Activated naive CD4-positive, alpha-beta T cell treated with anti-CD3 and anti-CD28 coated beads, Interleukin-2, amount 10 ng/mL, durations not matched to agents 7 days and 5 days (primary cell): ENCODE measurements at places on chromosomes 4 and X.
A peak's percentile ranks its signal among the peaks of the same experiment; 100 is the strongest.

DNA sequence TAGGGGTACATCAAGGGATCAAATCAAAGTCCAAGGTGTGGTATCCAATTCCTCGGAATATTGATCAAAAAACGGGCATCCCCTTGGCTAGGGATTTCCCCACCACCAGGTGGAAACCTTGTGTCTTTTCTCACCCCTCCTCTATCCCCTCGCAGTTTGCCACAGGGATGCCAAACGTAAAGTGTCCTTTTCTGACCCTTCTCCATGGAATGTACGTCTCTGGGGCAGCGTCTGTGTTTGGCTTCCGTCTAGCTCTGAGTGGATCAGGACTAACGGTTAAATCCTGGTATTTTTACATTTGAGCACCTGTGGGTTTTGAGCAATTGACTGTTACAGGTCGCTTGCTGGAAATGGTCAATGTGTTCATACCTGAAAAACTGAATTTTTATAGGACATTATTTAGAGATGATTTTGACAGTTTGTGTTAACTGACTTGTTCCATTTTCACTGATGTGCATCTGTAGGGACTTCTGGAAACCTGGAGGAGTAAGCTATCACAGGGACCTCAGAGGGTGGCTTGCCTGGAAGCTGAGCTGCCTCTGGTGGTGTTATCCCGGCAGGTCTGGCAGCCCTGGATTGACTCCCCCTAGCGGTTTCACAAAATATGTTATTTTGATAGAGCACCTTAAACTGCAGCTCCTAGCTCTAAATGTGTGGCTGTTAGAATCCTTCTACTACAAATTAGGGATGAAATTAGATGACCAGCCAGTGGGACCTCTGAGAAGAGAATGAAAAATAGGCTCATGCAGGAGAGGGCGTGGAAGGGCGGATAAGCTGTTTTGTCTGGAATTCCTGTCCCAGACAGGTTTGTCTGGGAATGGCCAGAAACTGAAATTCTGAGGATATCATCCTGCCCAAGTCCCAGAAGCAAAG lies 8.8 kb upstream of the MGST2 start:
- H3K27me3 ChIP-seq = peaks cover 10% of the 10 kb centered on the region
- peak; percentile 62 for DNase-seq
- peak overlapping the region; percentile 87 for H3K27ac ChIP-seq
- H3K4me3 ChIP-seq = peak overlapping the region; percentile 58

DNA sequence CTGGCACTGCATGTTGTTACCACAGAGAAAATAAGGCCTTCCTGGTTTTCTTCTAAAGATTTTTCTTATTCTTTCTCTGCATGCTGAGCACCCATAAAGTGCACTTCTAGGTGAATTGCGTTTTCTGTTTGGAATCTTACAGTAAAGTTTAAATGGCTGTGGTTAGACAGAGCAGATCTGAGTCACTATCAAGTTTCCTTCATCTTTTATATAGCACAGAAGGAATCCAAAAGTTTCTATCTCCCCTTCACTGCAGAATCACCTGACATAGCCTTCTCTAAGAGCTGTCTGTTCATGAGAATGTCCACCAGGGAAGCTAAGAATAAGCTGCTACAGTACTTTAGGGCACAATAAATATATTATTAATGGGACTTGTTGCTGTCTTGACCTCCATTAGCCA lies 455.5 kb upstream of the FAM241A start:
- no peaks in the 10 kb centered on the region for H3K36me3 ChIP-seq
- H3K27ac ChIP-seq = no peak overlapping the region

DNA sequence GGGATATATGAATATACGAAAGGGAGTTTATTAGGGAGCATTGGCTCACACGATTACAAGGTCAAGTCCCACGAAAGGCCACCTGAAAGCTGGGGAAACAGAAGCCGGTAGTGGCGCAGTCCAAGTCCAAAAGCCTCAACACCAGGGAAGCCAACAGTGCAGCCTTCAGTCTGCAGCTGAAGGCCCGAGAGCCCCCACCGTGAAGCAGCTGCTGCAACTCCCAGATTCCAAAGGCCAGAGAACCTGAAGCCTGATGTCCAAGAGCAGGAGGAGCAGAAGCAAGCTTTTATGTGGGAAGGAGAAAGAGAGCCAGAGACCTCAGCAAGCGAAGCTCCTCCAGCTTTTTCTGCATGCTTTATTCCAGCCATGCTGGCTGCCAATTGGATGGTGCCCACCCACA lies 275.8 kb downstream of the PTTG2 start:
- no peak overlapping the region for H3K4me3 ChIP-seq
- no peak for DNase-seq
- H3K27ac ChIP-seq = no peak overlapping the region
- H3K4me1 ChIP-seq = no peaks in the 10 kb centered on the region
- no peaks in the 10 kb centered on the region for H3K36me3 ChIP-seq

DNA sequence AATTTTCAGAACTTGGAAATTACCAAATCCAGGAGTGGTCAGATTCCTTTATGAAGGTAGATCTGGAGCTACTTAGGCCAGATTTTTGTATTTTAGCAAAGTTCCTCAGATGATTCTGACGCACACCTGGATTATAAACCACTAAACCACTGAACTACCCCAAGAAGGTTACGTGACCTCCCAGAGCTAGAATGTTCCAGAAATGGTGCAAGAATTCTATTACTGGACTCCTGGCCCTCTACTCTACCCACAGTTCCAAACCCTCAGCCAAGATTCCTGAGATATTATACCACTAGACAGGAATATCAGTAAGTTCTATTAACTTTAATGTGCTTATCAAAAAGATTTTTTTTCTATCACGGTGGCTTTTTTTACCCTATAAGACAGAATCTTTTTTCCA lies 67.1 kb downstream of the ABCG2 start:
- H3K4me1 ChIP-seq = no peaks in the 10 kb centered on the region
- no peak overlapping the region for H3K4me3 ChIP-seq
- no peak for DNase-seq
- H3K36me3 ChIP-seq = no peaks in the 10 kb centered on the region

- no peak overlapping the region for H3K27ac ChIP-seq
- H3K27me3 ChIP-seq = no peaks in the 10 kb centered on the region
- H3K4me3 ChIP-seq = no peak overlapping the region
- DNase-seq = no peak
- H3K4me1 ChIP-seq = no peaks in the 10 kb centered on the region
- H3K36me3 ChIP-seq = no peaks in the 10 kb centered on the region
Measured at GRCh38 chrX:30504309-30504708, 73.3 kb downstream of the TASL start.

- no peaks in the 10 kb centered on the region for H3K4me1 ChIP-seq
- DNase-seq = no peak
- peaks cover 2% of the 10 kb centered on the region for H3K36me3 ChIP-seq
- no peak overlapping the region for H3K4me3 ChIP-seq
- H3K27me3 ChIP-seq = no peaks in the 10 kb centered on the region
- no peak overlapping the region for H3K27ac ChIP-seq
Measured at GRCh38 chr4:4595252-4595651, 53.4 kb upstream of the STX18 start.

GRCh38 chrX:153901753-153902140 lies 2.7 kb upstream of the AVPR2 start:
- H3K27ac ChIP-seq = no peak overlapping the region
- H3K4me1 ChIP-seq = peaks cover 32% of the 10 kb centered on the region
- no peaks in the 10 kb centered on the region for H3K36me3 ChIP-seq
- no peak for DNase-seq

DNA sequence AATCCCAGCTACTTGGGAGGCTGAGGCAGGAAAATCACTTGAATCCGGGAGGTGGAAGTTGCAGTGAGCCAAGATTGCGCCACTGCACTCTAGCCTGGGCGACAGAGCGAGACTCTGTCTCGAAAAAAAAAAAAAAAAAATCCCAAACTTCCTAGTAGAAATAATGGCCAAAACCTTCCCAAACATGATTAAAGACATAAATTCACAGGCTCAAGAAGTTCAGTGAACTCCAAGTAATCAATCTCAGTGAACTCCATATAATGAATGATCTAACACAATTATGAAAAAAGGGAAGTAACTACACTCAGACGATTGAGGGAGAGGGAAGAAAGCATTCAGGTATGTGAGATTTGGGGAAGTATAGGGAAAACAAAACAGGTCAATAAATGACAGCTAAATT lies 6.5 kb downstream of the FUNDC1 start:
- H3K4me3 ChIP-seq = no peak overlapping the region
- no peaks in the 10 kb centered on the region for H3K27me3 ChIP-seq
- peaks cover 21% of the 10 kb centered on the region for H3K36me3 ChIP-seq
- H3K27ac ChIP-seq = no peak overlapping the region

- no peak overlapping the region for H3K27ac ChIP-seq
- DNase-seq = no peak
- H3K27me3 ChIP-seq = no peaks in the 10 kb centered on the region
- H3K36me3 ChIP-seq = no peaks in the 10 kb centered on the region
Measured at GRCh38 chr4:22202246-22202974, 253.8 kb upstream of the KCNIP4 start.

GRCh38 chr4:72886602-72887001 lies 182.9 kb downstream of the COX18 start:
- no peaks in the 10 kb centered on the region for H3K27me3 ChIP-seq
- H3K4me1 ChIP-seq = no peaks in the 10 kb centered on the region
- no peak for DNase-seq

GRCh38 chr4:31959972-31960371 lies 1239.8 kb downstream of the PCDH7 start:
- H3K27me3 ChIP-seq = no peaks in the 10 kb centered on the region
- no peak for DNase-seq
- H3K4me3 ChIP-seq = no peak overlapping the region
- H3K4me1 ChIP-seq = no peaks in the 10 kb centered on the region

DNA sequence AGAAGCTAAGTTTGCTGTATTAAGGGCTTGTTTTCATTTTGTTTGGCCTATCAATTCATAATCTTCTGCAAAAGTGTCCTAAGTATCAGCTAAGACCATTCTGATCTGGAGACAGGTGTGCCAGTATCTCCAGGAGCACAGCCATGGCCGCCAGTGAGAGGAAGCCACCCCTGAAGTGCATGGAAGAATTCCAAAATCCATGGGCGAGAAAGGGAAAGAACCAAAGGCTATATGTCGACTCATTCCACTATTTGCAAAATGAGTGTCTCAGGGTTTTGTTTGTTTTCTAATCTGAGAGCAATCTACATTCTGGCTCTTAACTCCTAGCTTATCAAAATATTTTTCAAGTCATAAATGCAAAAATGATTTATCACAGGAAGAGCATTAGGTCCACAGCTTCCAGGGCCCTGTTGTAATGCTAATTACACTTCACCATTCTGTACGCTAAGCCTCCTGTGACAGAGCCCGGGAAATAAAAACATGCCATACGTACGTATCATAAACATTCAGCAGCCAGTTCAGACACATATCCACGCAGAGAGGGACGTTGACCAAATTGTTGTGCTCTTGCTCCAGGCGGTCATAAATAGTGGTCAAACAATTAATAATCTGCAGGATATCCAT lies 137.3 kb upstream of the FTHL17 start:
- H3K4me1 ChIP-seq = no peaks in the 10 kb centered on the region
- no peak overlapping the region for H3K4me3 ChIP-seq
- no peaks in the 10 kb centered on the region for H3K27me3 ChIP-seq
- H3K27ac ChIP-seq = no peak overlapping the region

GRCh38 chrX:119015407-119016237 lies 41.2 kb downstream of the LONRF3 start:
- H3K4me1 ChIP-seq = peaks cover 16% of the 10 kb centered on the region
- DNase-seq = no peak
- H3K27me3 ChIP-seq = no peaks in the 10 kb centered on the region
- H3K27ac ChIP-seq = no peak overlapping the region
- peaks cover 5% of the 10 kb centered on the region for H3K36me3 ChIP-seq

- H3K36me3 ChIP-seq = peaks cover 29% of the 10 kb centered on the region
- peak overlapping the region; percentile 93 for H3K27ac ChIP-seq
- peaks cover 68% of the 10 kb centered on the region for H3K4me1 ChIP-seq
- peak overlapping the region; percentile 77 for H3K4me3 ChIP-seq
Measured at GRCh38 chr4:38663090-38663800, 754 bp upstream of the KLF3 start.

- peak overlapping the region; percentile 93 for H3K27ac ChIP-seq
- peaks cover 13% of the 10 kb centered on the region for H3K36me3 ChIP-seq
- no peak overlapping the region for H3K4me3 ChIP-seq
- H3K4me1 ChIP-seq = peaks cover 62% of the 10 kb centered on the region
- H3K27me3 ChIP-seq = peaks cover 7% of the 10 kb centered on the region
Measured at GRCh38 chr4:152009983-152010709, 249.3 kb upstream of the GATB start.

- H3K27ac ChIP-seq = no peak overlapping the region
Measured at GRCh38 chrX:112266136-112266535, 183.6 kb upstream of the TRPC5 start.

- no peak overlapping the region for H3K27ac ChIP-seq
- no peak overlapping the region for H3K4me3 ChIP-seq
- DNase-seq = no peak
- peaks cover 22% of the 10 kb centered on the region for H3K4me1 ChIP-seq
- H3K36me3 ChIP-seq = peaks cover 13% of the 10 kb centered on the region
- H3K27me3 ChIP-seq = no peaks in the 10 kb centered on the region
Measured at GRCh38 chrX:103250977-103251376, 4.0 kb downstream of the TCEAL8 start.

DNA sequence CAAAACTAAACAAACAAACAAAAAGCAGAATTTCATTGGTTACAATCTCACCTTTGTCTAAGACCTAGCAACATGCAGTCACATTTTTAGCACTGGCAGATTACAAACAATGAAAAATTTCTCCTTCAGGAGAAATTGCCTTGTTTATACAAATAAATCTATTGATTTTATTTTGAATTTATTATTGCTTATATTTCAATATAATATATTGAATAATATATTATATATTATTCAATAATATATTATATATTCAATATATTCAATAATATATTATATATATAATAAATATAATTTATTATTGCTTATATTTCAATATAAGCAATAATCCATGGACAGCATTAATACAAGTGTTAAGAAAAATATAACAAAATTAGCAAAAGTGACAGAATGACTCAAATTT lies 131.7 kb downstream of the ADGRA3 start:
- H3K27me3 ChIP-seq = no peaks in the 10 kb centered on the region
- no peak overlapping the region for H3K27ac ChIP-seq
- no peaks in the 10 kb centered on the region for H3K4me1 ChIP-seq
- H3K36me3 ChIP-seq = no peaks in the 10 kb centered on the region

- peaks cover 2% of the 10 kb centered on the region for H3K4me1 ChIP-seq
- DNase-seq = no peak
- no peak overlapping the region for H3K4me3 ChIP-seq
- H3K27me3 ChIP-seq = peaks cover 3% of the 10 kb centered on the region
- no peaks in the 10 kb centered on the region for H3K36me3 ChIP-seq
Measured at GRCh38 chrX:108070891-108071290, 20.5 kb downstream of the PSMD10 start.

DNA sequence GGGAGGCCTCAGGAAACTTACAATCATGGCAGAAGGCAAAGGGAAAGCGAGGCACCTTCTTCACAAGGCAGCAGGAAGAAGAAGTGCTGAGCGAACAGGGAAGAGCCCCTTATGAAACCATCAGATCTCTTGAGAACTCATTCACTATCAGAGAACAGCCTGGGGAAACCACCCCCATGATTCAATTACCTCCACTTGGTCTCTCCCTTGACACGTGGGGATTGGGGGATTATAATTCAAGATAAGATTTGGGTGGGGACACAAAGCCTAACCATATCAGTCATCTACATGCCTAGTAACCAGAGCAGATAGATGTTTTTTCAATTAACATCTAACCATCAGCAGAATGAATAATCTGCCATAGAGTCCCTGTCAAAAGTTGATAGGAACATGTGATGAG lies 30.4 kb downstream of the FAM13A start:
- DNase-seq = no peak
- H3K27ac ChIP-seq = no peak overlapping the region
- H3K27me3 ChIP-seq = no peaks in the 10 kb centered on the region
- no peaks in the 10 kb centered on the region for H3K36me3 ChIP-seq
- H3K4me1 ChIP-seq = peaks cover 21% of the 10 kb centered on the region
- no peak overlapping the region for H3K4me3 ChIP-seq
